NCI-H1048 (cell line): ENCODE measurements at places on chromosomes 16 and 17.

DNA sequence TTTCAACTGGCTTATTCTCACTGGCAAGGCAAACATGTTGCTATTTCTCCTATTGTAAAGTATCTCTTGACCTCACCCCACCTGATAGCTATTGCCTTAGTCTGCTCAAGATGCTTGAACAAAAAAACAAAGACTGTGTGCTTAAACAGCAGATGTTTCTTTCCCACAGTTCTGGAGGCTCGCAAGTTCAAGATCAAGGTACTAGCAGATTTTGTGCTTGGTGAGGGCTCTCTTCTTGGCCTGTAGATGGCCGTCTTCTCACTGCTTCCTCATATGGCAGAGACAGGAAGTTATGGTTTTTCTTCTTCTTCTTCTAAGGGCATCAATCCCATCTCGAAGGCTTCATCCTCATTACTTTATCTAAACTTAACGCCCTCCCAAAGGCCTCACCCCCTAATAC is 109.7 kb upstream of the CLEC3A start:
- DNase-seq, result no peak

GRCh38 chr17:75877752-75878173 is 618 bp downstream of the TRIM47 start:
- no peak for DNase-seq

- no peak for DNase-seq
Measured at GRCh38 chr17:73924114-73924908, 279.2 kb upstream of the RPL38 start.

- DNase-seq, result no peak
Measured at GRCh38 chr16:83842756-83843507, 35.2 kb downstream of the HSBP1 start.

- DNase-seq, result no peak
Measured at GRCh38 chr17:68843522-68843921, 111.7 kb downstream of the ABCA8 start.

- no peak for DNase-seq
Measured at GRCh38 chr16:83968891-83969649, 1.0 kb downstream of the NECAB2 start.

- DNase-seq, result no peak
Measured at GRCh38 chr16:31458073-31458843, 1.0 kb upstream of the ARMC5 start.

GRCh38 chr17:42969001-42969581 is 4.8 kb upstream of the AARSD1 start:
- no peak for DNase-seq

DNA sequence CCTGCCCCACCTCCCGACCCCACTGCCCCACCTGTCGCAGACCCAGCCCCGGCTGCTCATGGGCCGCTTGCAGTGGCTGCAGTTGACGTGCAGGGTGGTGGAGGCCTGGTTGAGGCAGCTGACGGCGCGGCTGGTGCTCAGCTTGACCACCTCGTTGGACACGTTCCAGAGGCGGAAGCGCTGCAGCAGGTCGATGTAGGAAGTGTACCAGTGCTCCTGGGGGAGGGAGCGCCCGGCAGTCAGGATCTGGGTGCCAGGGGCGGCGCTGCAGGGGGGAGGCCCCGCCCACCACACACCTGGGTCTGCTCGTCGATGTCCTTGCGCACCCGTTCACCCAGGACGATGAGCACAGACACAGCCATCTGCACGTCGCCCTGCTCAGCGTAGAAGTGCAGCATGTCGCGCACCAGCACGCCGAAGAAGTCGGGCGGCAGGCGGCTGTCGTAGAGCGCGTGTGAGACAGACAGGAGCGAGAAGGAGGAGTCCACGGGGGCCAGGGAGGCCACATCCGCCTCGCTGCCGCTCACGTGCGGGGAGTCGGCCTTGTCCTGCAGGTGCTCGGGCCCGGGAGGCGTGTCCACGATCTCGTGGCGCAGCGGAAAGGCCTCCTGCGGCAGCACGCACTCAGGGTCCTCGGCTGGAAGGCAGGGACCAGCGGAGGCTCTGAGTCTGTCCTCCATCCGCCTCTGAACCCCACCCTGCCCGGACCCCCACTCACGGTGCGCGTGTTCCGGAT is 995 bp upstream of the JMJD8 start:
- no peak for DNase-seq

DNA sequence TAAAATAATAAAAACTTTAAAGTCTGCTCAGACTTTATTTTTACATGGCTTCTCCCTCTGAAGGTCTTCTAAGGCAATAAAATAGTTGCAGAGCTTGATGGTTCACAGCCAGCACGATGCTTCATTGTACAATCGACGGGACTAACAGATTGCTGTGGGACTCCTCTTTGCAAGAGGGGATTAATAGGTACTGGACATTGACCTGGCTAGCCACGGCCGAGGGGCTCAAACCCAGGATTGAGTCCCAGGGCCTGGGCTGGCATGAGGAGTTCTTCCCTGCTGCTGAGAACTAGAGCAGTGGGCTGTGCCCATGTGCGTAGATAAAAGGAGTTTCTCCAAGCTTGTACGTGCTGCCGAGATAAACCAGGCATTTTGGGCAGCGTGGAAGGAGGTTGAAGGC is 23.6 kb upstream of the GAN start:
- no peak for DNase-seq

DNA sequence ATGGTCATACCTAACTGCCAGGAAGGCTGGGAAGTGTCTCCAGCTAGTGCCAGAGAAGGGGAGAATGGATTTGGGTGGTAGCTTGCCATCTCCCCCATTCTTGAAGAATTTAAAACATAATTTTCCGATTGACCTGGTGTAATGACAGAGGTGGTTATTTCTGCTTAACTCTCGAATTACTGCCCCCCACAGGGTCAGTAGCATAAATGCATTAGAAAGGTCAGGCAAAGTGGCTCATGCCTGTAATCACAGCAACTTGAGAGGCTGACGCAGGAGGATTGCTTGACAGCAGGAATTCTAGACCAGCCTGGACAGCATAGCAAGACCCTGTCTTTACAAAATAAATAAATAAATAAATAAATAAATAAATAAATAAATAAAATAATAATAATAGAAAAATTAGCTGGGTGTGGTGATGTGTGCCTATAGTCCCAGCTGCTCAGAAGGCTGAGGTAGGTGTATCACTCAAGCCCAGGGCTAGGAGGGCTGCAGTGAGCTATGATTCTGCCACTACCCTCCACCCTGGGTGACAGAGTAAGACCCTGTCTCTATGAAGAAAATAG is 27.5 kb downstream of the TMC7 start:
- no peak for DNase-seq

DNA sequence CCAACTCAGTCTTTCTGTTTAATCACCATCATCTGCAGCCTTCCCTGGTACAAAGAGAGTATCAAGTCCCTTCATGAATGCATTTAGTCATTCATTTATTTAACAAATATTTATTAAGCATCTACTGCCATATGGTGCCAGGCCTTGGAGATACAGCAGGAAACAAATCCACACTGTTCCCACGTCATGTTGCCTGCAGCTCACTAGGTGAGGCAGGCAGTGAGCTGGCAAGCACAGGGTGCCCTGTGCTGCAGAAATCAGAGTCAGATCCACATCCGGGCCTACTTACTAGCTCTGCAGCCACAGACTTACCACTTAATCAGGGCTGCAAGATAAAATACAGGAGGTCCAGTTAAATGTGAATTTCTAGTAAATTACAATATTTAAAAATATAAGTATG is 38.5 kb upstream of the CES5A start:
- DNase-seq, result no peak

- no peak for DNase-seq
Measured at GRCh38 chr17:59391021-59391420, 59.6 kb downstream of the YPEL2 start.

DNA sequence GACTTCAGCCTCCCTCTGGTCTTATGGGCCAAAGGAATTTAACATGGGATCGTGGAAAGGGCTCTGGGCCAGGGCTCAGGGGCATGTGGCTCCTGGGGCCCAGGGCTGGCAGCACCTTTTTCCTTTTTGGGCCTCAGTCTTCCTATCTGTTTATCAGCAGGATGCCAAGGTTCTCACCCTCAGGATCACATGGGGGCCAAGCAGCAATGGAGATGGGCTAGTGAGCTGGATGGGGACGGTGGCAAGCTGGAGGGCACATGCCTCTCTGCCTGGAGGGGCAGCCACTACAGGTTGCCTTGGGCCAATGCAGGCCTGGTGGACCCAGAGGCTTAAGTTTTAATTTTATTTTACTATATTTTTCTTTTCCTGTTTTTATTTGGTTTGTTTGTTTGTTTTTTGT is 95.4 kb downstream of the CYLD start:
- DNase-seq, result no peak

DNA sequence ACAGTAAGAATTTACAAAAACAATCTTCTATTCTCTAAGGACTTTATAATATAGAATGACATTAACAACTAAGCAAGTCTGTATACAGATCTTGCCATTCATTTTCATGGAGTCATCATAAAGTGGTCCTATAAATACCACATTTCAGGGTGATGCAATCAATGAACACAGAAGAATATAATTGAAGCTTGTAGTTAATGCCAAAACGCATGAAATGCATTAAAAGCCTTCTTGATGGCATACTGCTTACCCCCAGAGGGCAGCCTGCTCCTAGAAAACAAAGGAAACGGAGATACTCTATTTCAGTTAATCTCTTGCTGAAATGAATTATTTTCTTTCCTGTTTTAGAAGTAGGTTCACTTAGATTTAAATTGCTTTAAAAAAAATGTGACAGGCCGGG is 45.2 kb upstream of the STAC2 start:
- DNase-seq, result no peak

- DNase-seq, result no peak
Measured at GRCh38 chr17:63290784-63291183, 155.3 kb downstream of the CYB561 start.

DNA sequence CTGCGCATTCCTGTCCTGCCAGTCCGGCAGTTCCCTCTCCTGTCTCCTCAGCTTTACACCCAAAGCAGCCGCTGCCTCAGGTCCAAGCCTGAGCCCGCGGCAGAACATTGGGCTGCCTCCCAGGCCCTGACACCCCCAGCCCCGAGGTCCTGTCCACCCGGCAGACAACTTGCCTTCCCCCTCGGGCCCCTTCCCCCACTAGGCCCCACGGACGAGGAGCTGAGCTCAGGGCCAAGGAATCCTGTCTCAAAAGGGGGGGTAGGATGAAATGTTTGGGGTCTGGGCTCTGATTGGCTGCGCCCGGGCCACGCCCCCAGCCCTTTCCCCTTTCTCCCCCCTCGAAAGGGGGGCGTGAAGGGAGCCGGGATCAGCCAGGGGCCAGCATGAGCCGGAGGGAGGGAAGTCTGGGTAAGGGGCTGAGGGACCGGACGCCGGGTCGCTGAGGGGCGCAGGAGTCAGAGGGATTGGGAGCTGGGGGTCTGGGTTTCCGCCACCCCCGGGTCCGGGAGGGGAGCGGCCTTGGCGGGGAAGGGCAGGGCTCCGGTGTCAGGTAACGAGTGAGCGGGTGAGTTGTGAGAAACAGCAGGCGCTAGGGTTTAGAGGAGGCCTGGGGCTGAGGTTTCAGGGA is at the start of gene CTF1:
Gene CTF1, plus strand, starts transcription at position 354 of the 628 bp plus-strand sequence. Its CDS starts 30 bp downstream, at position 384.
- DNase-seq, result no peak

GRCh38 chr17:58557981-58558380 is 43.5 kb upstream of the MTMR4 start:
- no peak for DNase-seq

GRCh38 chr16:69741951-69742904 is 12.5 kb downstream of the NOB1 start:
- DNase-seq, result no peak

DNA sequence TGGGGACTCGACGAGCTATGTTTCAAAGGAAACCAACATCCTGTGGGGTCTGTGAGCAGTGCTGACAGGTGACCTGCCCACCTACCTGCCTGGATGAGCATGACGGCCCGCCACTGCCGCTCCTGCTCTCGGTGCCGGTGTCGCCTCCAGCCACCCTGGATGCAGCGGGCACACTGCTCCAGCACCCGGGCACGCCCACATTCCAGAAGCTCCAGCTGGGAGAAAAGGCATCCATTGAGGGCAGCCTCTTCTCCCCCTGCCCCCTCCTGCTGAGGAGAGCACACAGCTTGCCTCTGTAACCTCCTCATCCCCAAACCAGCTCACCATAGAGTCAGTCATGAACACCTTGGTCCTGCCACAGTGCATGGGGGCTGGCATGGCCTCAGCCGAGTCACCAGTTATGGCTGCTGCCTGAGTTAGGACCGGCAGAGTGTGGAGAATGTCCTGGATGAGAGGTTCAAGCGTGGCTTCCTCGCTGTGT is 14.3 kb downstream of the ZNHIT3 start:
- DNase-seq, result no peak

- no peak for DNase-seq
Measured at GRCh38 chr17:3663102-3664011, 5.0 kb downstream of the TAX1BP3 start.

DNA sequence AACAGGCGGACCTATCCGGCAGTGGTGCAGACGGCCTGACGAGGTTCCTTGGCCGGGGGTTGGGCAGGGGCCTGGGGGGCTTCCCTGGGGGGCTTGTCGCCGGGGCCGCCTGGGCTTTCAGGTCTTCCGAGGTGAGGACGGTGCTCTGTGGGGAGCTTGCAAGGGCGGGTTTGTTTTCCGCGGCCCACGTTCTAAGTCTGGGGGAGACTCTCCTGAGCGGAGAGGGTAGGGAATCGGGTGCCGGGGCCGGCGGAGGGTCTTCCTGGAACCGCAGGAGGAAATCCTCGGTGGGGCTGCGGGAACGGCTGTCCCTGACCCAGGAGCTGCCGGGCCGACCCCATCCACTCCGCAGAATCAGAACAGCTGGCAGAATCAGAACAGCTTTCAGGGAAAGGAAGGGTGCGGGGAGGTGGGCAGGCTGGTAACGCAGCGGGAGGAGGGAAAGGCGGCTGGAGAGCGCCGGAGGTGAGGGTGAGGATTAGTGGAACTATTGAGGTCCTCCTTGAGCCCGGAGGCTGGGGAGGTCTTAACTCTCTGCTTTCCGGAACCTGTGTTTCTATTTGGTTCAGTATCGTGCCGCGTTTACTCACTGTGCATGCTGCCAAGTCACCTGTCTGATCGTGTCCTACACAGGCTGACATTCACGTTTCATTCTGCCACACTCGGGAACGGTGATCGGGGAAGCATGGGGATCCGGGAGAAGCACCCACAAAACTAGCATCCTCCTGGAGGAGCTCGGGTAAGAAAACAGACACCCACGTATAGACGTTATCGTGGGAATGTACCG is 28.9 kb downstream of the CPSF4L start:
- DNase-seq, result no peak

- DNase-seq, result no peak
Measured at GRCh38 chr16:50671644-50672260, 9.4 kb downstream of the SNX20 start.

- DNase-seq, result no peak
Measured at GRCh38 chr16:85279402-85279801, 167.1 kb upstream of the CIBAR2 start.

DNA sequence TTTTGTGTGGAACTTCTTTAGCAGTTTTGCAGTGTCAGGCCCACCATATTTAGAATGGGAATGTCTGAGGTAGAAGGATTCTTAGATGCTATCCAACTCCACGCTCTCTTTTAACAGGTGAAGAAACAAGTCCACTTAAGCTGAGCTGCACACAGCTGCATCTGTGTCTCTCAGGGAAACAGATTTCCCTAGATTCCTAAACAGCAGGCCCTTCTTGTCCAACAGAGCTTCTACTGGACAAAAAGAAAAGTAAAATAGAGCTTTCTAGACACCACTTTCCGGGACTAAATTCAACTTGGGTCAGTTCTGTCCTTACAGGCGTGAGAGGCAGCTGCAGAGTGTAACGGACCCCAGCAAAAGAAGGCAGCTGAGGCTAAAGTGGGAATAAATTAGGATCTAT is 51.7 kb downstream of the SNX11 start:
- DNase-seq, result no peak
